ENCODE measurements at places on chromosomes 4 and X.

DNA sequence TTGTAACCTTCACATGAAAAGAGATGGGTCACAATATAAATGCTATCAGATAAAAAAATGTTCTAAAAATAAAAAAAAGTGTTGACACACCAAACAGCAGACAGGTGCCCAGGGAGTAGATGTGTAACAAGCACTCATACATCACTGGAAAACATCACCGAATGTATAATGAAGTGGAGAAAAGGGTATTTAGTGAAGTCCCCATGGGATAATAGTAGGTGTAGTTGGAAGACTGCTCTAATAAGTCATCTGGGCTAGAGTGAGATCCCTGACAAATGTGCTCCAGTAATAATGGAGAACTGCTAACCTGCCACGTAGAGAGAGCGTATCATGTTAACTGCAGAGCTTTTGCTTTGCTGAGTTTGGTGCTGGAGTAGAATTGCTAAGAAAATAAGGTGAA lies 152.0 kb downstream of the GRIA2 start:
- DNase-seq, result no peak

- DNase-seq, result no peak
Observed at GRCh38 chr4:56804551-56804950, 16.9 kb downstream of the SPINK2 start.

GRCh38 chr4:1716065-1716945 lies 4.2 kb upstream of the SLBP start:
- no peak for DNase-seq

DNA sequence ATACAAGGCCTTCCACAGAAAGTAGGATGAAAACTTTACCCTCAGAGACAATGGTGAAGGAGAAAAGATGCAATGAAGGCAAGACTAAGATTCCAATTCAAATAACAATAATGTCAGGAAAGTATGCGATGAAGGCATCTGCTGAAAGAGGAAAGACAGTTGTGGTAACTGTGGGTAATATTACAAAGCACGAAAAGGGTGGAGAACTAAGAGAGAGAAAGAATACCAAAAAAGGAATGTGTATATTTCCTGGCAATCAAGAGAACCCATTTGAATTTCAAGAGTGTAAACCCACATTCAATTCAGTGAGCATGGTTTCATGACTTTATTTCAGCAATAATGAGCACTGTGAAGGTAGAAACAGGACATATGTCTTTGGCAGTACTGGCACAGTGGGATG lies 225.5 kb downstream of the PALLD start:
- no peak for DNase-seq

- no peak for DNase-seq
Observed at GRCh38 chrX:17537723-17538243, 162.8 kb downstream of the NHS start.

GRCh38 chrX:82676386-82676785 lies 831.7 kb upstream of the POU3F4 start:
- DNase-seq, result no peak
